ENCODE measurements at places on chromosomes 2 and 18. TPM values are rescaled to one million over a fixed set of nuclear protein-coding genes. Genes with fewer than 3 reads are reported as not detected.

- DNase-seq, result no peak
Measured at GRCh38 chr2:130915595-130916437, 79.1 kb downstream of the ARHGEF4 start.

DNA sequence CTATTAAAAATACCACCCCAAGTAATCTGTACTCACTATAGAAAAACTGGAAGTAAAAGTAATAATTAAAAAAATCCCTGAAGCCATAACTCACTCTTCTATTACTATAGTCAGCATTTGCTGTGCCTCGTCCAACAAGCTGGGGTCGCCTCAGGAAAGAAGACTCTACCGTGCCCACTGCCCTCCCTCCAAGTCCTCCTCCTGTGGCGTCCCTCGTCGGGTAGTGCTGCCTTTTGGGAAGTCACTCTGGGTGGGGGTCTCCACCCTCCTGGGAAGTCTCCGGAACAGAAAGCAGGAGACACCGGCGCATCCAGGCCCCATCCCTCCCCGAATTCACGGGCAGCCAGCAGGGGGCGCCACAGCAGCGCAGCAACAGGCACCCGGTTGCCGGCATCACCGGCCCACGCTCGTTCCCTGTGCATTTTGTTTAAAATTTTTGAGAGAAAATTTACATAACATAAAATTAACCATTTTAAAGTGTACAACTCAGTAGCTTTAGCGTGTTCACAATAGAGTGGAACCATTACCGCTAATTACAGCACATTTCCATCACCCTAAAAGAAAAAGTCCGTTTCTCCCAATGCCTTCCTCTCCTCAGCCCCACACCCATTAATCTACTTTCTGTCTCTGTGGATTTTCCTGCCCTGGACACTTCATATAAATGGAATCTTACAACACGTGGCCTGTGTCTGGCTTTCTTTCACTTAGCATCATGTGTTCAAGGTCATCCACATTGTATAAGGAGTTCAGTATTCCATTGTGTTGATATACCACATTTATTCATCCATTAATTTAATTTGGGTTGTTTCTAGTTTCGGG is 62.2 kb downstream of the ADNP2 start:
- no peak for DNase-seq

FAP gene
- 16.7 TPM for total RNA-seq

GRCh38 chr2:111155610-111156009 is 34.9 kb downstream of the BCL2L11 start:
- no peak for DNase-seq

DNA sequence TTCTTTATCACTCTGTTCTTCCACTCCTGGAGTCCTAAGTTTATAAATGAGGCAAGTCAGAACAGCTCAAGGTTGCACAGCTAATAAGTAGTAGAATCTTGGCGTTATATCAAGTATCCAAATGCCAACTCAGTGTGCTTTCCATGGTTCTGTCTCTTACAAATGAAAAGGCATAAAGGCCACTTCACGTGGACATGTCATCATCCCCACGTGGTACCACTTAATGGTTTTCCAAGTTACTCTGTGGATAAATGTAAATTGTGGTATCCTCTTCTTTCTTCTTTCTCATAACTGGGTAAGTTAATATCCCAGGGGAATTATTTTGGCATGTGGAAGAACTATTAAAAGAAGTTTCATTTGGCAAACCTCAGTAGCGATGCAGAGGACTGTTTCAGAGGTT is 131.5 kb upstream of the L3MBTL4 start:
- DNase-seq, result peak; percentile 60

DNA sequence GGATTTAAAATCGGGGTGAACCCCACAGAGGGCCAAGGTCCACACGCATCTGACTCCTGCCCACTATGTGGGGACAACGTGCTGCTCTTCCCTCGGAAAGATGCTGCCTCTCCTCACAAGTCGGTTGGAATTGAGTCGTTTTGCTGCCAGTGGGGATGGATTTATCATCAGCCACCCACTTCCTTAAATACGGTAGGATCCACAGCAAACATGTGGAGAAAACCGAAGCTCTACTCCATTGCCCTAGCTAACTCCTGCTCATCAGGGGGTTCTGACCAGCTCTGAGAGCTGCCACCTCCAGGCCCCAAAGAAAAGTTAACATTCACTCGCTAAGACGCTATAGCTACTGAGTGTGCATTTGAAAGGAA is 80.9 kb downstream of the CHRNA1 start:
- DNase-seq, result no peak

DNA sequence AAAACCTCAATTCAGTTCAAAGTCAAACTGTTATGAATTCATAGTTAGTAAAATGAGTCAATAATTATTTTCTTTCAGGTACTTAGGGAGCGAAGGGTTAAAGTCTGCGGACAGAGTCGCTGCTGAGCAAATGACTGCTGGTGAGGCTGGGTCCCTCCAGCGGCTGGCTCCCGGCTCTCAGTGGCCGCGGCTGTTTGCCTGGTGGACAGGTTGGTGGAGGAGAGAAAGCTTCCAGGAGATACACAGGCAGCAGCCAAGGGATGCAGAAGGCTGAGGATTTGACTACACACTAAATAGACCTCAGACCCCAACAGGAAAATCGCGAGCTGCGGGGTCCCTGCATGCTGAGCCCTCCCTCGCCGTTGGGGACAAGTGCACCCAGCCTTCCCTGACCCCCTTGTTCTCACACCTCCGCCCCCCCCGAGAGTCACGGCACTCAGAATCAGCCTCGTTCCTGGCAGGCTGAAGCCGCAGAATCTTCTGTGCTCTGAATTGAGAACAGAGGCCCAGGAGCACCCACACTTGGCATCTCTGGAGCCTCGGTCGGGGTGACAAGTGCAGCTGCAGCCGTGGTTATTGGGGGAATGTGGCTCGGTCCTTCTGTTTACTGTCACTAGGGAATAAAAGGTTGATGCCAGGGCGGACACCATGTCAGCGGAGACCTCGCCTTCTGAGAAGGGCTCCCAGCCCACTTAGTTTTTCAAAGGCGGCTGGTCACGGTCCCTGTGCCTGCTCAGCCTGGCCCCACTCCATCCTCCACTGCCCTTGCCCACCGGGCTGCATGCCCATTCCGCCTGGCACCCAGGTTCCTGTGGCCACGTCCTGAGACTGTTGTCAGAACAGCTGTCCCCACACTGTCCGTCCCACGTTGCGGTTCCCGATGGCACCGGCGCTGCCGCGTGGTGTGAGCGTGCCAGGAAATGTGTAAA is 74.0 kb downstream of the SLC66A2 start:
- DNase-seq, result no peak

GRCh38 chr2:37711308-37711731 is 39.9 kb upstream of the CDC42EP3 start:
- DNase-seq, result no peak

DNA sequence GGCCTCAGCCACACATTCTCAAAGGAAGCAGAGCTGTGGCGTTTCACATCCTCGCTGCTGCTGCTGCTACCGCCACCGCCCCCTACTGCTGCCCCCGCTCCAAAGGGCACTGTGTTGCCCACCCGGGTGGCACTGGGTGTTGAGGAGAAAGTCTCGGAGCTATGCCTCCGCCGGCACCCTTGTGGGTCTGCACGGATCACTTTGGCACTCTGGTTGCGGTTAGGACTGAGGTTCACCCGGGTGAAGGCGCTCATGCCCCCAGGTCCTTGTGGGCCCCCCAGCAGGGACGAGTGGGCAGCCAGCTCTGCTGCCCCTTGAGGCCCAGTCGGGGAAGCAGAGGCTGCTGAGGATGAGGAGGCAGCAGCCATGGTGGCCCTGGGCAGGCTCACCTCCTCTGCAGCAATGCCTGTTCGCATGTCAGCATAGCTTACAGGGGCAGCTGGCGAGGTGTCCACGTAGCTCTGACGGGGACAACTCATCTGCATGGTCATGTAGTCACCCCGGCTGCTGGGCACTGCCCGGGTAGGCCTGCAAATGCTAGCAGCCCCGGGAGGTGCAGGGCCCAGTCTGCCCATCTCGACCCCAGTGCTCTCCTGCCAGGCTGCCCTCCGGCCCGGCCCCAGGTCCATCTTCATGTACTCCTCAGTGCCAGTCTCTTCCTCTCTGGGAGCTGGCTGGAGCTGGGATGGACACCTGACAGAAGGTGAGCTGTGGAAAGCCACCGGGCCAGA is 4.2 kb downstream of the IRS1 start:
- DNase-seq, result no peak

- DNase-seq, result no peak
Measured at GRCh38 chr18:34709750-34710441, at the start of gene DTNA. Gene DTNA, plus strand, starts transcription at chr18:34710298. Its CDS starts 45,679 bp downstream, at chr18:34755977.

TSPYL6 gene
- total RNA-seq, result not detected

DNA sequence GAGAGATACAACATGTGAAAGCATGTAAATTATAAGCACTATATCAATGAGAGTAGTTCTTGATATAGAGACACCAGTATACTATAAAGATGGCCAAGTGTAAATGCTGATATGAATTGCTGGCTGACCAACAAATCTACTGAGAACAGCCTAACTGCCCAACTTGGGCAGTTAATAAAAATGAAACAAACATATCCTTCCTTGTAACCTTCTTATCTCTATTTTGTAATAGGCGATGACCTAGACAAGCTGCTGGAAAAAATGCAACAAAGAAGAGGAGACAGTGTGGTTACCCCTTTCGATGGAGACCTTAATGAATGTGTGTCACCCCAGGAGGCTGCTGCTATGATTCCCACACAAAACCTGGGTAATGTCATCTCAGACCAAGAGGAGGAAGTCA is 148.7 kb downstream of the ESCO1 start:
- DNase-seq, result no peak

FAM98A gene
- total RNA-seq, result 42.9 TPM

DNA sequence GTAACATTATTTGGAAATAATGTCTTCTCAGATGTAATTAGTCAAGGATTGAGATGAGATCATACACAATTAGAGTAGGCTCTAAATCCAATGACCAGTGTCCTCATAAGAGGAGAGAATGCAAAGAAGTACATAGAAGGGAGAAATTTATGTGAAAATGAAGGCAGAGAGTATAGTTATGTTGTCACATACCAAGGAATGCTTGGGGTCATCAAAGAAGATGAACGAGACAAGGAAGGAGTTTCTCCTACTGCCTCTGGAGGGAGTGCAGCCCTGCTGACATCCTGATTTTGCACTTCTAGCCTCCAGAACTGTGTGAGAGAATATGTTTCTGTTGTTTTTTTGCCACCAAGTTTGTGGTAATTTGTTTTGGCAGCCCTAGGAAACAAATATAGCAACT is 100.1 kb downstream of the GALNT13 start:
- DNase-seq, result no peak

GRCh38 chr2:233197022-233197421 is 54.5 kb upstream of the ATG16L1 start:
- DNase-seq, result no peak

RGPD4 gene
- not detected for total RNA-seq

GRCh38 chr2:99079226-99079625 is 62.3 kb upstream of the C2orf15 start:
- no peak for DNase-seq

DNA sequence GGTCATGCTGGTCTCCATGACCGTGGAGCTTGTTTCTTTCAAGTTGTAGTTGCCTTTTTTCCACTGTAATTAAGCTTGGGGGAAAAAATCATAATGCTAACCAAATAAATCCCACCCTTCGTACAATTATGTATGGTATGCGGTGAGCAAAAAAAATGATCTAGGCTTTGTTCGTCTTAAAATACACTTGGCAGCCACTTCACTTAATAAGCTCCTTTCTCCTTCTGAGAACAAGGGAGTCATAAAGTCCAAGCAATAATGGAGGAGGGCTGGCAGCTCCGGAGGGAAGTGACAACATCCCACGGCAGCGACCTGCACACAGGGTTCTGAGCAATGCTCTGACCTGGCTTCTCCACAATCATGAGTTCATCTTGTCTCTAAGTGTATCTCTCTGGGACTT is 91.2 kb upstream of the KLHL29 start:
- no peak for DNase-seq

DNA sequence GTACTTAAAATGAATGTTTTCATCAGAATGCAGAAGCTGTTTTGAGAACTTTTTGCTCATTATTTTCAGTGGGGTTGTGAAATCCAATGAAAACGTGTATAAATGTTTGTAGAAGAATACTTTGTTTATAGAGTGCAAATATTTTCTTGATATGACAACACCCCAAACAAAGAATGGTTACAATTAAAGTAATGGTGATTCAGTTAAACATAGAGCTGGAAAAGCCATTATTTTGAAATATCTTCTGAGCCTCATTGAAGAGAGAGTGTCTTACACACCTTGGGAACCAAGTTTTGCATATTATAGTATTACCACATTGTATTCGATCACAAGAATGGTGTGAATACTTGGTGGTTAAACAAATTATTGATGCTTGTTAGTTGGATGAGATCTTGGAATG is 48.7 kb downstream of the SPTBN1 start:
- DNase-seq, result no peak

DNA sequence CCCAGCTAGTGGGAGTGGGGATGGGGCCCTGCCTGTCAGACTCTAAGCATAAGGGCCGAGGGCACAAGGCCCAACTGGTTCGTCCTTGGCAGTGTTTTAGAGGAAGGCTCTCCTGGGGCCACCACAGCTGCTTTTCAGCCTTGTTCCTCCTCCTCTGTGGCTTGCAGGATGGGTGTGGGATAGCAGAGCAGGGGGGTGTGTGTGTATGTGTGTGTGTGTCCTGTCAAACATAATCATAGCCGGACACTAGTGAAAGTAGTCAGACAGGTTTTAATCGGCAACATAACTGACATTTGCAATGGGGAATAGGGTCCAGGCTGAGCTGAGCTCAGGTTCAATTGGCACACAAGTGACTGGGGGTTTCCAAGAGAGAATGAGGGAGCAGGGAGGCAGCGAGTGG is 114.2 kb downstream of the SEPTIN10 start:
- DNase-seq, result no peak

CD8B gene
- total RNA-seq, result 0.65 TPM

DNA sequence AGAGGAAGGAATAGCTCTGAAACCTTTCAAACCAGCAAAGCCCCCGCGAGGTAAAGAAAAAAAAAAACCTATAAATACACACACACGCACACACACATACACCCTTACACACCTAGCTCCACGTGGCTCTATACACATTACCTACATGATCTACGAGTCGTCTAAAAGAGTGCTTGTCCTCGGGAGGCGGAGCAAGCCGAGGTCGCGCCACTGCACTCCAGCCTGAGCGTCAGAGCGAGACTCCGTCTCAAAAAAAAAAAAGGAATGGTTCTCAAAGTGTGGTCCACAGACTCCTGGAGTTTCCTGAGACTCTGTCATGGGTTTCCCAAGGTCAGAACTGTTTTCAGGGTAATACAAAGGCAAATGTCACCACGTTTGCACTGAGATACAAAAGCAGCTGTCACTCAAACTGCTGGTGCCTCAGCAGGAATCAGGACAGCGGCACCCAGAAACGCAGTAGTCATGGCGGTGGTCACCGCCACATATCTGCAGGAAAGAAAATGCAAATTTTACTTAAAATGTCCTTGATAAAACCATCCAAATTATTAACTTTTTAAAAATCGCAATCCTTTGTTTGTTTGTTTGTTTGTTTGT is 130.0 kb upstream of the GPC1 start:
- no peak for DNase-seq

GRCh38 chr18:28768791-28769768 is 592.1 kb upstream of the CDH2 start:
- no peak for DNase-seq

ZEB2 gene
- total RNA-seq, result 54.1 TPM

GRCh38 chr2:166499281-166499680 is 5.2 kb upstream of the SCN7A start:
- DNase-seq, result no peak
